ENCODE measurements at places on chromosomes 6 and 20.

GRCh38 chr20:10536531-10536930 is 101.4 kb downstream of the SLX4IP start:
- no peak for DNase-seq

DNA sequence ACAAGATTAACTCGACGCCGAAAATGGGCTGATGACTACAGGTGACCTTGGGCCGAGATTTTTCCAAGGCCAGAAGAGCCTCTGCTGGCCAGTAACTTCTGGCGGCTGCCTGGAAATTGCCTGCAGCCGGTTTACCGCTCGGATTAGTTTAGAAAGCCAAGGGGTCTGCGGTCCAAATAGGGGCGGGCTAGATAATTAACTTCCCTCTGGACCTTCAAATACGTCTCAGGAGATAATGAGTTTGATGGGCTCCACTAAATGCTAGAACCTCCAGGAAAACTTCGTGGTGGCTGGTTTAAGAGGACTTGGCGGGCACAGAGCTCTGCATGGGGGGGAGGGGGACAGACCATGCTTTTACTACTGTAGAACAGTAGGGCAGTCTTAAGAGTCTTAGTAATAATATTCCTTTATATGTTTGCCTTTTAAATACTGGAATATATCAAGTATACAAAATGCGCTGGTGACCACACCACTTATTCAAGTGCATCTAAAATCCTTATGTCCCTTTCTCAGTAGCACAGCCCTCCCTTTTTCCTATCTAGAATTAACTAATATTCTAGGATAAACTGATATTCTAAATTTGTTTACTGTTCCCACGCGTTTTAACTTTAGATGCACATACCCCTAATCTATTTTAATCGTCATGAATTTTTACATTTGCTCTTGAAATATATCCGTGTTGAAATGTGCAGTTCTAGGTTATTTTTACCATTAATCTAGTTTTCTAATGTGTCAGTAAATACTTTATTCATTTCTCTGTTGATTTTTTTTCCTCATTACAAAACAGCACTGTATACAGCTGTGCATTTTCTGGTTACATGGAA is 107.5 kb upstream of the PRSS16 start:
- DNase-seq, result no peak

DNA sequence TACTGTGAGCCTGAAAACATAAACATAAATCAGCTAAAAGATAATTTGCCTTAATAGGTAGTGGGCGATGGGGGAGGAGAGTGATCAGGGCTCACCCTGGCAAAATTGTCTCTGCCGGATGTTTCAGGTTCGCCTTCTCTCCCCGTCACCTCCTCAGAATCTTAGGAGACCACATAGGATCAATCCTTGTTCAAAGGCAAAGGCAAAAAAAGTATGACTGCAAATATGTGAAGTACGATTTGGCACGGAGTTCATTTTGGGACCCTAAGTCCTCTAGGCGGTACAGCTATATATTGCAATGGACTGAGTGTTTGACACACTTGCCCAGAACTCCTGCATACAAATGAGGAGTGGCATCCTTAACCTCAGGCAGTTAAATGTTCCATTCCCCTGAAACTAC is 649.2 kb upstream of the FLRT3 start:
- no peak for DNase-seq

GRCh38 chr6:35808688-35809087 is 3.5 kb downstream of the LHFPL5 start:
- no peak for DNase-seq

DNA sequence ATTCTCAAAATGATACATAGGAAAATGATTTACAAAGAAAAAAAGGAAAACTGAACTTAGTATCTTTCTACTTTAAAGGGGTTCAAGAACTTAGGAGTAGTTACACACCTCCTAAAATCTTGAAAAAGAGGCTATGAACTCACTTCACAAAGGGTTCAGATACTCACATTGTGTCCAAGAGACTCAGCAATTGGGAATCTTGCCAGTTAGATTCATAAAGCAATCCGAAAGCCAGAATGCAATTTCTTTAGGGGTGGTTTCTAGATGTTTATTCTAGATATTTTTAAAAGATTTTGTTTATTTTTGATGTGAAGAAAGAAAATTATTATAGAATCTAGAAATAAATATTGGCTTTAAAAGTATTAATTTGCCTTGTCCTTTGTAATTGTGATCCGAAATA is 1.7 kb upstream of the MYB start:
- no peak for DNase-seq

GRCh38 chr6:40331545-40331944 is 255.6 kb downstream of the LRFN2 start:
- no peak for DNase-seq

- DNase-seq, result no peak
These were observed 298.4 kb downstream of the ALDH8A1 start for GRCh38 chr6:134651519-134651918.

DNA sequence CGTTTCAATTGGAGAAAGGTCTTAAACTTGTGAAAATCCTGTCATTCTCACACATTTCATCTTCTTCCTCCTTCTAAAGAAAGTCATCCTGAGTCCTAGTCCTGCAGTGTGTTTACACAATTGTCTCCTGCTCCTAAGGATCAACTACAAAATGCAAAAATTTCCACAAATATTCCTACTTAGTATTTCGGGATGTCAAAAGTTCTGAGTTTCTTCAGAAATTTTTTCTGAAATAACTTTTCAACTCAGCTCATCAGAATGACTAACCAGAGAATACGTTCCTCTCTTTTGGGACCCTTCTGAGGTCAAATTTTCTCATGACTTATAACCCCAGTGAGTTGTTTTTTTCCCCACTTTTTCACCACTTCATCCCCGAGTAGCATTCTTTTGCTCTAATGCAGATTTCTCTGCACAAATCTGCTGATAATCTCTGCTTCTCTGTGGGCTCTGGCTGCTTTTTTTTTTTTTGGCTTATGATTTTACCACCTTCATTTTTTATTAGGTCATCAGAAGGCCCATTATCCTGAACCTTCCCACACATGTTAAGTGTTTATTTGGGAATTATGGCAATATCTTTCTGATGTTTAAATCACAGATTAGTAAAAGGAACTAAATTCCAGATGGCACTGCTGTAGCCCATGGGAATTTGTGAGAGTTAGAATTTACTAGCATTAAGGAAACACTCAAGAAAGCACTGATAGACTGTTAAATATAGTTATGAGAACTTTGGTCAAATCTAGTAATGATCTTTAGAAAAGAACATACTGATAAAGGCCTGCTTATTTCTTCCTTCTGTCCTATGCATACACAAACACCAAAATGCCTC is 41.4 kb downstream of the MAP3K5 start:
- DNase-seq, result no peak

- DNase-seq, result peak; percentile 4
These were observed 195.7 kb upstream of the SASH1 start for GRCh38 chr6:148146717-148147462.

DNA sequence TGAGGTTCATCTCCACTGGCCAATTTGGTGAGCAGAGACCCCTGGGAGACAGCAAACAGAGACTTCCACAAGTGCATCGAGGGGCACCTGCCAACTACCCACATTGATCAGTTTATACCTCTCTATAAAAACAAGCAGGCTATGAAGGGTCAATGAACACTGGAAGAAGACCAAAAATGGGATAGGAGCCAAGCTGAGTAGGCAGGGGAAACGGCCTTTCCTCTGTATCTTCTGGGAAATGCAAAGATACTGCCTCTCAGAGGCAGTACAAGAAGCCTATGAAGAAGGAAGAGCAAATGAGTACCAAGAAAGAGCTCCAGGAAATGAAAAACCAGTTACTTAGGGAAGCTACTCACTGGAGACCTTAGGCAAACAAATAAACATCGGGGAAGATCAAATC is 247.7 kb downstream of the GMDS start:
- no peak for DNase-seq

DNA sequence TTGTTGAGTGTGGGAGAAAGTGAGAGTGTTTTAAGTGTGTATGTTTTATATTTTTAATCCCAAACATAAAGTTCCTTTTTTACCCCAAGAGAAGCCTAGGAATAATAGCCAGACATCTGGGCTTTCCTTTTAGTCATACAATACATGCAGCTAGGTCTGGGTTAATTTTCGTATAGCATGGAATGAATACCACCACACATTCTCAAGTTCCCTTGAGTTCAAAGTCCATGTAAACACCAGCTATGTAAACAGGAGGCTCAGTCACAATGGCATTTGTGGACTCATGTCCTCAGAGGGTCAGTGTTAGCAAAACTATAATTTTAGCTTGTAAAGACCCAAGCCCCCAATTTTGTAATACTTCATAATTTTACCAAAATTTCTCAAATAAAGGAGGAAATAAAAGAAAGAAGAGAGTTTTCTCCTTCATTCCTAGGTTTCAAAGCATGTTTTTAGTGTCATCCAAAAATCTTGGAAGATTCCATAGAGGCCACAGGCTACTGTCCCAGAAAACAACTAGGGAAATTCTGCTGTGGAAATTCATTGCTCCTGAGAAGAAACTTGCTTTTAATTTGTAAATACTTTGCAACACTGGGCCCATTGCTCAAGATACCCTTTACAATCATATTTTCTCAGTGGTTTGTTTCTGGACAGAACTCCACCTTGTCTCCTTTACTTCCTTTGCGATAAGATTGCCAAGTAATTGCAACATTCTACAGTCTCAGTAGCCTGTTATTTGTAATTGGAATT is 671.2 kb downstream of the COL12A1 start:
- DNase-seq, result no peak

DNA sequence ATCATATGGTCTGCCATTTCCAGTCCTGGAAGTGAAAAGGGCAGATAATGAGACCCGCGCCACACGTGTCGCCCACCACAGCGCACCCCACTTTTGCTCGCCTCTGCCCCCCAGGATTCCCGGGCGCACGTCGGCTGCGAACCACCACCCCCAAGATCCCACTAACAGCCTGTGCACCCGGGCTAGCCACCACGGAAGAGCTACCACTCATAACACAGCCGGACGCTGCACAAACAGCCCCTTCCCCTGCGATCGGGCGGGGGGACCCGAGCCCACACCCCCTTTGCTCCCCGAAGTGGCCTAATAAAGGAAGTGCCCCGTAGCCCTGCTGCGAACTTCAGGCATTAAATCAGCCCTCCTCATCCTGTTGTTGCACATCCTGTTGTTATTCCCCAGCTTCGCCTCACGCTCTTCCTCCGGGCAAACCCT is 506 bp downstream of the CITED2 start:
- no peak for DNase-seq

DNA sequence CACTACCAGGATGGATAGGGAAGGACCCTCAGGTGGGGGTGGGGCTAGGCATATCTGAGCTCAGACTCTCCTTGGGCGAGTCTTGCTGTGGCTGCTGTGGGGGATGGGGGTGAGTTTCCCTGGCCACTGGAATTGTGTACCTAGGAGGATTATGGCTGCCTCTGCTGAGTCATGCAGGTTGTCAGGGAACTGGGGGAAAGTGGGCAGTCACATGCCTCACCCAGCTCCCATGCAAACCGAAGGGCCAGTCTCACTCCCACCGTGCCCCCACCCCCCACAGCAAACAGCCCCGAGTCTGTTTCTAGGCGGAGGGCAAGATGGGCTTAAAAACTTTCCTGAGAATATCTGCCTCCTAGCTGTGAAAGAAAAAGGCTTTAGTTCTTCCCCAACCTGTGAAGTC is 210.3 kb upstream of the FERMT1 start:
- no peak for DNase-seq

DNA sequence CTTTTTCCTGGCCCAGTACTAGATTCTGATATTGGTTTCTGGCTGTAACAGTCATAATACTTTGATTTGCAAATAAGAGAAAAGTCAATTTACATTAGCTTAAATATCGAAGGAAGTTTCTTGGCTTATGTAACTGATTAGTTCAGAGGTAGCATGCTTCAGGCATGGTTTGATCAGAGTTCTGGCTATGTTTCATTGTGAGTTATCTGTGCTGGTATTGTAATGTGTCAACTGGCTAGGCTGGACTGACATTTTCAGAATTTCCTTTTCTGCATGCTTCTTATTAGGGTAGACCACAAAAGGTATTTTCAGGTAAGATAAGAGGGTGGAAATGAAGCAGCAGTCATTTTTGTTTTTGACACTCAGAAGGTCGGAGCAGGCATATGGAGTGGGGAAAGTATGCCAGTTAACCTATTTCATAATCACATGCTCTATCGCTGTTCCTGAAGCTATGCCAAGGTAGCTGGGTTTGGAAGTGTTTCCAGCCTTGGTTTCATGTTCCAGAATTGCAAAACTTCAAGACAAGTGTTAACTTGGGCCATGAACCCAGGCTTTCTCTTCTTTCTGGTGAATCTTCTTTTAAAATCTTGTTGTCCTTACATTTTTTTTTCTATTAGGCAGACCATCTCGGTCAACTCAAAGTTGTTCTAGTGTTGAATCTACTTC is 244.9 kb downstream of the DHX35 start:
- DNase-seq, result no peak

DNA sequence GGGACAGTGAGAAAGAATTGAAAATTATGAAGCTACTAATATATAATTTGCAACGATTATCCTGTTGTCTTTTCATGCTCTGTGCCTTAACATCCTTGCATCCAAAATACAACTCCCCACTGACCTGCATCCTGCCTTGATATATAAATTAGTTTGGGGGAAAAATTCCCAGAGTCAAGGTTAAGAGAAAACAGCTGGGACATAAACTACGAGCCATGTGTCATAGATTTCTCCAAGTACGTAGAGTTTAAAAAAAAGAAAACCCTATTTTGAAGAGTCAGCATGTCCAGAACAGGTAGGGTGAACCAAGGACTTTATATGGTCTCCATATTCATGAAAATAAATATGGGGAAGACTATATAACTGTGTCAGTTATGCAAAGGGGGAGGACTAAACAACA is 123.8 kb upstream of the MARCKS start:
- no peak for DNase-seq

- DNase-seq, result no peak
These were observed 34.9 kb downstream of the ANGPT4 start for GRCh38 chr20:881051-881782.

GRCh38 chr20:10167040-10167439 is 51.6 kb upstream of the SNAP25 start:
- DNase-seq, result no peak

DNA sequence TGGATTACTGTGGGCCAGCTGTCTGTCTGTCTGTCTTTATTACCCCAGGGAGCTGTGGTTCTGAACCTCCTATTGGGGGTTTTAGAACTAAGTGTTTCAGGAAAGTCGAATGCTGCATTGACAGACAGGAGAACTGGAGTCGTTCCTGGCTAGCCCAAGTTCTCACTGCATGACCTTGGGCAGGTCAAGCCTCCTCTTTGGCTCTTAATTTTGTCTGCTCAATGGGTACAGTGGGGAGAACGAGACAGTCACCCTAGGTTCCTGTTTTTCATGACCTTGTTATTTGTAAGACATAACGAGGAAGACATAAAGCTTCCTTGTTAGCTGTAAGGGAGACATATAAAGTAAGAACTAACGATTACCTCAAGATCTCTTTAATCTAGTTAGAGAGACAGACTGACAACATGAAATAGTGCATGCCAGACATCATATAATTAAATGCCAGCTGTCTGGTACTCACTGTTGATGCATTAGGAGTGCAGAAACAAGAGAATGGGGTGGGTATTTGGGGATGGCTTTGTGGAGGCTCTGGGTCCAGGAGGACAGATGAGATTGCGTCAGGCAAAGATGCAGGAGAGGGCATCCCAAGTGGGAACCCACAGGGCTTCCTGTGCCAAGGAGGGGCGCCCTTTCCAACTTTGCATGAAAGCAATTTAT is 3.7 kb upstream of the CCDC167 start:
- no peak for DNase-seq

Measured in stimulated activated CD4-positive, alpha-beta T cell treated with anti-CD3 and anti-CD28 coated beads, TNF-alpha, amount 100 ng/mL, for 1 hour (primary cell).